Type B pancreatic cell (in vitro differentiated cells): ENCODE measurements at places on chromosomes 12 and 14. TPM values are rescaled to one million over a fixed set of nuclear protein-coding genes. Genes with fewer than 3 reads are reported as not detected.

EXOC3L4 gene
- 4.0 and 4.1 TPM in 2 replicates for total RNA-seq

DNA sequence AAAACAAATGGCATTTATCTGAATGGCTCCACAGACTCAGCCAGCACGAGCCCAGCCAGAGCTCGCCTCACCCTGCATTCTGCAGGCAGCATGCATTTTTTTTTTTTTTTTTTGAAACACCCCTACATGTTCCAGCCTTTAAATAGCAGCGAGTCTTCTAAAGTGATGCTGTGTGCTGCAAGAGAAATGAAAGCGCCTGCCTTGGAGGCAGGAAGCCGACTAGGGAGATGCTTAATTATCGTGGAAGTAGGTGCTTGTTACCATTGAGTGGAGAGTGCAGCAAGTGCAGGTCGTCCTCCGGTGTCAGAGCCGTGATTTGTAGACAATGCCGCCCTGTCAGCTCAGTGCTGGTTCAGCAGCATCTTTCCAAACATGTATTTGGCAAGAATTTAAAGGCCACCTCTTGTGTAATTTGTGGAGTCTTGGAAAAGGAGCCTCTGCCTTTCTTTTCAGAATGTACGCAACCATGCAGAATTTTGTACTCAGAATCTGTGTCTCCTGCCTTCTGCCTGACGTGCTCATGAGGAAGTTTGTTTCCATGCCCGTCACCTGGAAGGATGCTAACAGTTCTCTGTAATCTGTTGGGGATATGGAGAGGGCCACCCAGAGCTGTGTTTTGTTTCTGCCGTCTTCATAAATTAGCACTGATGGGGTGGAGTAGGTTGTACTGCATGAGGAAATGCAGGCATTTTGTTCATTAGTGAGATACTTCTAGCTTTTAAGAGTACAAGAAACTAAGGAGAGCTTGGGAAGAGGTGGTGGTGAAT is 345.9 kb upstream of the RGS6 start:
- peaks cover 35% of the 10 kb centered on the region for H3K4me1 ChIP-seq
- peak overlapping the region; percentile 30 for H3K4me3 ChIP-seq
- H3K27me3 ChIP-seq: peaks cover 5% of the 10 kb centered on the region
- H3K27ac ChIP-seq: no peak overlapping the region
- H3K36me3 ChIP-seq: no peaks in the 10 kb centered on the region

- H3K4me1 ChIP-seq: peaks cover 13% of the 10 kb centered on the region
- H3K27me3 ChIP-seq: no peaks in the 10 kb centered on the region
- no peak for DNase-seq
- no peak overlapping the region for H3K4me3 ChIP-seq
- H3K36me3 ChIP-seq: no peaks in the 10 kb centered on the region
- no peak overlapping the region for H3K27ac ChIP-seq
Observed at GRCh38 chr14:64581363-64581762, 31.6 kb downstream of the PPP1R36 start.

DNA sequence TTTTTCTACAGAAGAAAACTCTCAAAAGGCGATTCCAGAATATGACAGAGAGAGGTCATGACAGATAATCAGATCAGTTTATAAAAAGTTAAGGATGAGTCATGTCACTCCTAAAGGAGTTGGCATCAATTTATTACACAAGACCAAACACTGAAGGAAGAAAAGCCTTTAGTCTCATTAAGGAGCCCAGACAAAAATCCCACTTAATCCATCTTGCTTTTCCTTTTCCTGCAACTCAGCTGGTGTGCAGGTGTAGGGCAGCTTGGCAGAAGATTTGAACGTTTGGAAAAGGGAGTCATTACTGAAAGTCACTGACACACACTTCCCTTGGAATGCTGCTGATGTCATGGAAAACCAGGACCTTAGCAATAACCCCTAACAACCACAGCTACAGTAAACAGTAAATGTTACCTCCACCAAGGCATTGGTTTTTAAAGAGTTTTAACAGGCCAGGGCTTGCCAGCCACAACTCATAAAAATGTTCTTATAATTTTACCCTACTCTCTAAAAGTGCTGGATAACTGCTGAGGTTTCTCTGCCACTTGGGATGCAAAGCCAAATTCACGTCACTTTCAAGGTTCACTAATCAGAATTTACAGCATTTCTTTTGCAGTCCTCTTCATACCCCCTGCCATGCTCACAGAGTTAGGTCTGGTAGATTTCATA is 320.6 kb downstream of the RAD51B start:
- peaks cover 5% of the 10 kb centered on the region for H3K36me3 ChIP-seq
- H3K4me3 ChIP-seq: peak overlapping the region; percentile 70
- no peak for DNase-seq
- H3K27me3 ChIP-seq: no peaks in the 10 kb centered on the region

DNA sequence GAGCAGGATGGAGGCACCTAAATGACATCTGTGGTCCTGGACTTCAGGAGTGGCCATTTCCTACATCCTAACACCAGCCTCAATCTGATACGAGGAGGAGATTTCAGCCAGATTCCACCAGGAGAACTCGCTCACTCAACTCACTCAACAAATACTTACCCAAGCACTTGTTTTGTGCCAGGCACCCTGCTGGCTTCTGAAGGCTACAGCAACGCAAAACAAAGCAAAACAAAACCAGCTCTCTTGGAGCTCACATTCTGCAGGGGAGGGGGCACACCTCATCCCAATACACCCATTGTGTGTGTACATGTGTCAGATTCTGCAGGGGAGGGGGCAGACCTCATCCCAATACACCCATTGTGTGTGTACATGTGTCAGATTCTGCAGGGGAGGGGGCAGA is 144.8 kb downstream of the PIWIL1 start:
- H3K27ac ChIP-seq: peak overlapping the region; percentile 39
- peaks cover 5% of the 10 kb centered on the region for H3K27me3 ChIP-seq
- DNase-seq: no peak
- peaks cover 3% of the 10 kb centered on the region for H3K4me1 ChIP-seq

LRP1-AS gene
- not detected in 2 replicates for total RNA-seq

GRCh38 chr12:75672200-75672599 is 160.8 kb upstream of the KRR1 start:
- H3K27me3 ChIP-seq: no peaks in the 10 kb centered on the region
- no peak for DNase-seq
- peak overlapping the region; percentile 18 for H3K4me3 ChIP-seq
- H3K4me1 ChIP-seq: peaks cover 12% of the 10 kb centered on the region

TBX3 gene
- 102 and 130 TPM in 2 replicates for total RNA-seq

GRCh38 chr12:114636723-114637480 is 47.1 kb downstream of the TBX3 start:
- peaks cover 7% of the 10 kb centered on the region for H3K27me3 ChIP-seq
- peak overlapping the region; percentile 90 for H3K27ac ChIP-seq
- no peaks in the 10 kb centered on the region for H3K36me3 ChIP-seq
- peak overlapping the region; percentile 25 for H3K4me3 ChIP-seq
- peaks cover 7% of the 10 kb centered on the region for H3K4me1 ChIP-seq

- H3K4me1 ChIP-seq: peaks cover 20% of the 10 kb centered on the region
- no peaks in the 10 kb centered on the region for H3K36me3 ChIP-seq
- H3K27ac ChIP-seq: no peak overlapping the region
- H3K4me3 ChIP-seq: no peak overlapping the region
- no peak for DNase-seq
Observed at GRCh38 chr14:37060496-37061260, 111.7 kb downstream of the SLC25A21 start.

DNA sequence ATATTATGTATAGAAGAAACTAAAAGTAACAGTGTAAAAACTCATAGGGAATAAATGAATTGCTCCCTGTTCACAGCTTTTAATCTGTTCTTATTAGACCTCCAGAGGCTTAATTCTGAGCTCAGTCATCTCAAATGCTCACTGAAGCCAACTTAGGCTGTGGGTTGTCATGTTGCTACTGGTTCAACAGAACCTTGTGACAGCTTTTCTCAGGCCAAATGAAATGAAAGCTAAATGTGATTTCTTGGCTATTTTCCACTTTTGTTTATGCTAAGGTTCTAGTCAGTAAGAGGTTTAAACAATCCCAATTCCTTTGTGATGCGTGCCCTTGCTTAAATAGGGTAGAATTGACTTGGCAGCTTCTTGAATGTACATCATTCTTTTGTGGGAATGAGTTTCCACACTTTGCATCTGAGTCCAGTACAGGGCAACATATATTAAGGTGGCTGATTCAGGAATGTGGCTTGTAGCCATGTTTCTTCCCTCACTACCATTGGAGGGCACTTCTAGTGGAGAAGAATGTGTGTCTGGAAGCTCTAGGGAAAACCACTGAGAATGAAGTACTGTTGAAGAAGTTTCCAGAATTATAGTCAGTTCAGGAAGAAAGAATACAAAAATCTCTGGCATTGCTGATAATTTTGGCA is 156.4 kb downstream of the NEDD1 start:
- H3K27ac ChIP-seq: no peak overlapping the region
- H3K4me3 ChIP-seq: no peak overlapping the region
- H3K36me3 ChIP-seq: no peaks in the 10 kb centered on the region

- H3K27me3 ChIP-seq: no peaks in the 10 kb centered on the region
- no peak for DNase-seq
- peak overlapping the region; percentile 28 for H3K27ac ChIP-seq
- H3K4me1 ChIP-seq: peaks cover 26% of the 10 kb centered on the region
Observed at GRCh38 chr12:92030618-92031017, 115.0 kb downstream of the BTG1 start.

DNA sequence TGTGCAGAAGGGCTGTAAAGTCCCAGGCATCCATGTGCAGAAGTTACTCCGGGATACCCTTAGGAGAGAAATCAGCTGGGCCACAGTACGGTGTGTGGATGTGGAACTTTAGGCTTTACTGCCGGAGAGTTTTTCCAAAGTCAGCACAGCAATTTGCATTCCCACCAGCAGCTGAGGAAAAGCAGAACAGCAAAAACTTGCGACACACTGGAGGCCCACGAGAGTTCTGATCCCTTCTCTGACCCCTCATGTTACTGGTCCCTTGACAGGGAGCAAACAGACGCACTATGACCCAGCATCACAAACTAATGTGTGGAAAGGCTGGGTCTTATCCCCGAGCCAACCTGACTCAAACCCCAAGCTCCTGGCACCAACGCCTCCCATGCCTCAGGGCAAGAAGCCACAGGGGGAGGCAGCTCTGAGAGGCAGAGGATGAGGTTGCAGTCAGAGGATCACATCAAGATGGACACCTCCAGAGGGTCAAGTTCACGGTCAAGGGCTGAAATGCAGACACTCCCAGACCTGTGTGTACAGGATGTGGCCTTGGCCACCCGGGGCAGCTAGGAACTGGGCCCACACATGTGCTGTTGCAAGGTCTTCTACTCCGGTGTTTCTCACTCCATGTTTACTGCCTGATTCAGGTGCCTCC is 38.6 kb downstream of the CCDC88C start:
- peaks cover 10% of the 10 kb centered on the region for H3K27me3 ChIP-seq
- H3K36me3 ChIP-seq: no peaks in the 10 kb centered on the region
- DNase-seq: no peak
- H3K27ac ChIP-seq: no peak overlapping the region

- no peak overlapping the region for H3K4me3 ChIP-seq
- H3K36me3 ChIP-seq: no peaks in the 10 kb centered on the region
- no peak overlapping the region for H3K27ac ChIP-seq
- DNase-seq: no peak
- no peaks in the 10 kb centered on the region for H3K4me1 ChIP-seq
Observed at GRCh38 chr12:104011253-104011652, 38.7 kb downstream of the GLT8D2 start.

DNA sequence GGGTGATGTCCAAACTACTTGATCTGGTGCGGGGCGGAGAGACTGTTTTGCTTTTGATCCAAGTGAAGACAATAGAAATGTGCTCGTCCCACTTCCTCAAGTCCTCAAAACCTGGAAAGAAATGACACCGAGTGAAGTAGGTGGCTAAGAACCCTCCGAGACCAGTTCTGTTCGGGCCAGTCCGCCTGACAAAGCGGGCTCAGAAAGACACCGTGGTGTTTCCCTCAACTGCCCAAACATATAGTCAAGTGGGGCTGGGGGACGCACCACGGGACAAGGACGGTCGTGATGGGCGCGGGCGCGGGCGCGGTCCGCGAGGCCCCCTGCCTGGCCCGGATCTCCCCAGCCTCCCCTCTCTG is 1.6 kb downstream of the PHLDA1 start:
- no peaks in the 10 kb centered on the region for H3K27me3 ChIP-seq
- peak overlapping the region; percentile 94 for H3K4me3 ChIP-seq
- H3K4me1 ChIP-seq: peaks cover 42% of the 10 kb centered on the region
- peaks cover 38% of the 10 kb centered on the region for H3K36me3 ChIP-seq

SERPINA12 gene
- total RNA-seq: not detected in 2 replicates

- H3K4me1 ChIP-seq: peaks cover 4% of the 10 kb centered on the region
- H3K27ac ChIP-seq: no peak overlapping the region
- no peaks in the 10 kb centered on the region for H3K27me3 ChIP-seq
Observed at GRCh38 chr14:86221000-86221399, 691.1 kb downstream of the FLRT2 start.

DNA sequence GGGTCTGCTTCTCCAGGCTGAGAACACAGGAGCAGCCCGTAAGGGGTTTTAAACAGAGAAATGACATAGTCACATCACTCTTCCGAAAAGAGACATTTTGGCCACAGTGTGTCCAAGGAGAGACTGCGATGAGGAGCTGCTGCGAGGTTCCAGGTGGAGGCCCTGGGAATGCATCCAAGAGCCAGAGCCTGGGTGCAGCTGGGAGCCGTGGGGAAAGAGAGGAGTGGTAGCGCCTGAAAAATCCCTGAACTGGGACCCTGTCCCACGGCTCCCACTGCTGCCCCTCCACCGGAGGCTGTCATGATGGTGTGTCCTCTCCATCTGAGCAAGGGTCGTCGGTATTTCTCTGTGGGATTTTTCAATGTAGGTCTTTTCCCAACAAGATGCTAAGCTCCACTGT is 146.9 kb downstream of the BCL11B start:
- DNase-seq: no peak
- H3K27me3 ChIP-seq: peaks cover 7% of the 10 kb centered on the region
- no peaks in the 10 kb centered on the region for H3K36me3 ChIP-seq
- no peak overlapping the region for H3K27ac ChIP-seq

IGF1 gene
- 8.4 and 16.1 TPM in 2 replicates for total RNA-seq

- peaks cover 49% of the 10 kb centered on the region for H3K4me1 ChIP-seq
- H3K4me3 ChIP-seq: peak overlapping the region; percentile 76
- no peaks in the 10 kb centered on the region for H3K27me3 ChIP-seq
- H3K36me3 ChIP-seq: peaks cover 2% of the 10 kb centered on the region
- no peak for DNase-seq
Observed at GRCh38 chr14:49971156-49972130, 78.6 kb downstream of the ARF6 start.

DNA sequence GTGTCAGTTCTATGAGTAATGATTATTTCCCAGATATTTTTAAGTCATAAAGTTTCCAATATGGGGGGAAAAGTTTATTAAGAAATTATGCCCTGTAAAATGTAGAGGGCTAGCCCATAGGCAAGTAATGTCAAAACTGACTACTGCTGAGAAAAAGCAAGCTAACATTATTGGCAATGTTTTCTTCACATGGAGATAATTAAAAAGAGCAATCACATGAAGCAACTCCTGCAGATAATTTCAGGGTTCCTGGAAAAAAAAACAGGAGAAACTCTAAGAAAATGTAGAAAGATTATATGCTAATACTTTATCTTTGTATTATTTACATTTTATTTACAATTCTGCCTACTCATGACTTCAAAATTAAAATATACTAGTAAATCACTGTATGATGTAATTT is 39.8 kb downstream of the PPP1R12A start:
- peaks cover 26% of the 10 kb centered on the region for H3K4me1 ChIP-seq
- peaks cover 8% of the 10 kb centered on the region for H3K36me3 ChIP-seq
- DNase-seq: no peak

DNA sequence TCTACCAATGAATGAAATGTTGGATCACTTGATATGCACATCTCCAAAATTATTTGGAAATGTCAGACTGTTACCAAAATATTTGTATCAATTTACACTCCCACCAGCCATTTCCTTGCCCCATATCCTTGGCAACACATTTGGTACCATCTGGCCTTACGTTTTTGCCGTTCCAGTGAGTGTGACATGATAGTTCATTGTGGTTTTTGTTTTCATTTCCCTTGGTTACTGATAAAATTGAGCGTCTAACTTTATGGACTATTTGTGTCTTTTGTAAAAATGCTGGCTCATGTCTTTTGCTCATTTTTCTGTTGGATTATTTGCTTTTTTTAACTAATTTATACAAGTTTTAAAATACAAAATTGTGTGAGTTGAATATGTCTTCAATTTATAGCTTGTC is 11.0 kb downstream of the KLHDC1 start:
- H3K27me3 ChIP-seq: no peaks in the 10 kb centered on the region
- H3K27ac ChIP-seq: no peak overlapping the region
- no peak overlapping the region for H3K4me3 ChIP-seq

PSMC1 gene
- 95.7 and 109 TPM in 2 replicates for total RNA-seq
